ENCODE measurements at places on chromosomes 5 and 9.

GRCh38 chr5:168209997-168210396, 81.4 kb upstream of the WWC1 start:
- DNase-seq: no peak

DNA sequence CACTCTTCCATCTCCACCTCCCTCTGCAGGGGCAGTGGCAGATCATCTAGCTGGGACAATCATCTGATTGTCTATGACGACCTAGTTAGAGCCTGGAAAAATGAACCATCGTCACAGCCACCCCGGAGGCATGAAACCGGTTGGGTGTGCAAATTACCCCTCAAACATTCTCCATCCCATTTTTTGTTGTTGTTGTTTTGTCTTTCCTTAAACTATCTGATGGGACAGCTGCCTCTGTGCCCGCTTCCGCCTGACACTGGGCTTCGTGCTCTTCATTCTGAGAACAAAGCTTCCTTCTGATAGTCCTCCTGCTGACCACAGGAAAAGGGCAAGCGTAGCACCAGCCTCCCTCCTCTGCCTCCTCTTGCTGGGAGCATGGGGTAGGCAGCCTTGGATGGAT, 7.0 kb upstream of the NDST1 start:
- no peak for DNase-seq

- no peak for DNase-seq
Measured at GRCh38 chr9:16025627-16026026, 472.8 kb downstream of the CCDC171 start.

DNA sequence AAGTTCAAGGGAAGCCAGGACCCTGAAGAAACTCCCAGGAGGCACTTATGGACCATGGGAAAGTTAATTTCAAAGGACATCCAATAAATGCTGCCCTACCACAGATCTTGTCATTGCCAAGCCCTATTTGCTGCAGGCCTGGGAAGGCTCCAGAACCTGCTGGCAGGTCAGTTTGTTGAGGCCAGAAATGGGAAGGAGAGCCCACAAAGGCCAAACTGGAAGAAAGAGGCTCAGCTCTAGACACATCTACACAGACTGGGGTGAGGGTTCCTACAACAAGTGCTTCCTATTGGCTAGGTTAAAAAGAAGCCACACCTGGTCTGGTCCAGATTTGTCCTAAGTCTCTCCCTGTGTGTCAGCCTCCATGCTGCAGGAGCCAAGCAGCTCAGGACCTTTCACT, 94.4 kb downstream of the SIL1 start:
- DNase-seq: no peak

GRCh38 chr5:10562201-10563109, 1.4 kb upstream of the ANKRD33B start:
- DNase-seq: no peak

- DNase-seq: no peak
Measured at GRCh38 chr9:114785866-114786650, 19.8 kb downstream of the TNFSF15 start.

Data from anterior cingulate cortex (tissue), 58 donors.